ENCODE measurements at places on chromosomes 5 and 9. TPM values are rescaled to one million over a fixed set of nuclear protein-coding genes. Genes with fewer than 3 reads are reported as not detected.

Gene SNCAIP
- total RNA-seq = 3.0 TPM

Gene NUDT2
- 30.0 TPM for total RNA-seq

Gene TSSK1B
- not detected for total RNA-seq

Gene PPP1R26
- 48.0 TPM for total RNA-seq

Gene SYK
- total RNA-seq = 12.3 TPM

Gene TTF1
- total RNA-seq = 13.8 TPM

Measured in kidney epithelial cell (primary cell).